Effector memory CD4-positive, alpha-beta T cell (primary cell): ENCODE measurements at places on chromosomes 3 and 15.

GRCh38 chr3:106030627-106030963 lies 161.8 kb upstream of the CBLB start:
- DNase-seq = no peak

DNA sequence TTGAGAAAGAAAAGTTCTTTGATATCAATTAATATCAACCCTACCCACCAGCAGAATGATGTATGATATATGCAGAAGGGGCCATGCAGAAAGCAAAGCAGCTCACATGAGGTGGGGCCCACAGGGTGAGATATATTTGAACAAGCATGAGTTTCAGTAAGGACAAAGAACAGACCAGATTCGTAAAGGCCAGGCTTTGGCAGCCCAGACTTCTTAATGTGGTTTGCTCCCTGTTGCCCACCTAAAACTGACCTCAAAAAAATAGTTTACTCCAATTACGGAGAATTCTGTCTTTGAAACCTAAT lies 255.7 kb upstream of the WNT5A start:
- no peak for DNase-seq

- DNase-seq = no peak
Measured at GRCh38 chr3:21390856-21391255, 360.2 kb downstream of the ZNF385D start.

DNA sequence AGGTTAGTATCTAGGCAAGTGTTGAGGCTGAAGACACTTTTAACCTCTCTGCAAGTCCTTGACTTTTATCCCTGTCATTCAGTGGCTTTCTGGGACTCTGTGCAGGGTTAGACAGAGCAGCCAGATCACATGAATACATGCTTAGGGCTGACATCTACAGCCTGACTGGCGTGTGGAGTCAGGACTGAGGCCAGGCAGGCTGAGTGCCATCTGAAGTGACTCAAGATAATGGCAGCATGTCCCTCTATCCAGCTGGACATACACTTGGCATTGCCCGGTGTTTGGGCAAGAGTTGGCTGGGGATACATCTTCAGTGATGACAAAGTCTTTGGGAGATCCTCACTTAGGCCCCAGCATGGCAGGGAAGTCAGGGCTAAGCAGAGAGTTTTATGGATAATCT lies 22.4 kb downstream of the DUOX2 start:
- no peak for DNase-seq

DNA sequence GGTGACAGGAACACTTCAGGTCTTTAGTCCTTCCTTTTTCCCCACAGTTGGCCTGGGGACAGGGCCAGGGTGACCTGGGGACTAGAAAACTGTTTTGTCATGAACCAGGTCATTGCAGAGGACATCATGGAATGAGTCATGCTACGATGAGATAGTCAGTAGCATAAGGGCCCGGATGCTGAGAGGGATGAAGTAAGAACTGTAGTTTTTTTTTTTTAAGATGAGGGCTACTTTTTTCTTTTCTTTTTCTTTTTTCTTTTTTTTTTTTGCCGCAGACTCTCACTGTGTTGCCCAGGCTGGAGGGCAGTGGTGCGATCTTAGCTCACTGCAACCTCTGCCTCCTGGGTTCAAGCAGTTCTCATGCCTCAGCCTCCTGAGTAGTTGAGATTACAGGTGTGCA lies 8.0 kb downstream of the MAP2K5 start:
- no peak for DNase-seq

DNA sequence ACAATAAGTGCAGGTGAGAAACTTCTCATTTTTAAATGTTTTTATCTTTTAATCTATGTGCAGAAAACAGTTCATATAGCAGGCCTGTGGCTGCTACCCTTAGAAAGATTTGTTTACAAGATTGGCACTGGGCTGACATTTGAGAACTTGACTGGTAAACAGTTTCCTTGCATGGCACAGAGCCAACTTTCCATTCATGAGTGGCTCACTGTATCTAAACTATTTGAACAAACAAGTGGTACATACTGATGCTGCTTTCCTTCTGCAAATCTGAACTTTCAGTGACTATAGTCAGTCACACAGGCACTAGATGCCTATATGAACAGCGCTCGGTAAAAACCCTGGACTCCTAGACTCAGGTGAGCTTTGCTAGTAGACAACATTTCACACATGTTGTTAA lies 6.3 kb upstream of the GTPBP8 start:
- peak; percentile 35 for DNase-seq

GRCh38 chr15:63708126-63708772 lies 111.1 kb downstream of the FBXL22 start:
- DNase-seq = no peak

DNA sequence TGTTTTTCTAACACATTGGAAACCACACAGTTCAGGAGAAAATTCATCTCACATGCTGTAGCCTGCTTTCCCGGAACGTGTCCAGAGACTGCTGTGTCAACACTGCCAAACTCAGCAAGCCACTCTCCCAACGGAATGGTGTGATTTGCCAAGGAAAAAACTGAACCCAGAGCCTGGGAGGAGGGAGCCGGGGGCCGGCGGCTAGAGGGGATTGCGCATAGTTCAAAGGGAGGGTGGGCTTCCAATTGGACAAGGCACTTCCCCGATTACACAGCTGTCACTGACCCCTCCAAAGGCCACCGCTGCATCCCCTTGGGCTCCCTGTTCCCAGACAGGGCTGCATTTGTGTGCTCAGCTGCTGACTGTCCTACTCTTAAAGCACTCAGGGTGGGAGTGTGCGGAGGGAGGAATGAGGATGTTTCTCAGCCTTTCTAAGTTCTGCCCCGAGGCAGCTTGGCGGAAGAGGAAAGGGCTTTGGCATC lies 256.2 kb downstream of the ZNF621 start:
- no peak for DNase-seq

DNA sequence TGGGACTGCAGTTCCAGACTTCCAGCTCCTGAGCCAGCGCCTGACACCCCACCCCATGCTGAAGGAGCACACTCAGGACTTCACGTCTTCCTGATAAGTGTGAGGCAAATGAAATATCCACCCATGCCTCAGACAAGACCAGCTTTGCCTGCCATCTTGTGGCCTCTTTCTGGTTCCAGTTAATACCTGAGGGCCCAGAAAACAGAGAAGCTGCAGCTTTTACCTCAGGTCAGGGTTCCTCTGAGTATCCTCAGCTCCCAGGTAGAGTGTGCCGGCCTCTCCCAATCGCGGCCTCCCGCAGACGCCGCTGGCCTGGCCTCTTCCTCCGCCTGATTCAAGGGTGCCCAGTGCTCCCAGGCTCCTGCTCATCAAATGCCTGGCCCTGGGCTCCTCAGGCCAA lies 5.1 kb upstream of the KLHL6 start:
- DNase-seq = no peak

DNA sequence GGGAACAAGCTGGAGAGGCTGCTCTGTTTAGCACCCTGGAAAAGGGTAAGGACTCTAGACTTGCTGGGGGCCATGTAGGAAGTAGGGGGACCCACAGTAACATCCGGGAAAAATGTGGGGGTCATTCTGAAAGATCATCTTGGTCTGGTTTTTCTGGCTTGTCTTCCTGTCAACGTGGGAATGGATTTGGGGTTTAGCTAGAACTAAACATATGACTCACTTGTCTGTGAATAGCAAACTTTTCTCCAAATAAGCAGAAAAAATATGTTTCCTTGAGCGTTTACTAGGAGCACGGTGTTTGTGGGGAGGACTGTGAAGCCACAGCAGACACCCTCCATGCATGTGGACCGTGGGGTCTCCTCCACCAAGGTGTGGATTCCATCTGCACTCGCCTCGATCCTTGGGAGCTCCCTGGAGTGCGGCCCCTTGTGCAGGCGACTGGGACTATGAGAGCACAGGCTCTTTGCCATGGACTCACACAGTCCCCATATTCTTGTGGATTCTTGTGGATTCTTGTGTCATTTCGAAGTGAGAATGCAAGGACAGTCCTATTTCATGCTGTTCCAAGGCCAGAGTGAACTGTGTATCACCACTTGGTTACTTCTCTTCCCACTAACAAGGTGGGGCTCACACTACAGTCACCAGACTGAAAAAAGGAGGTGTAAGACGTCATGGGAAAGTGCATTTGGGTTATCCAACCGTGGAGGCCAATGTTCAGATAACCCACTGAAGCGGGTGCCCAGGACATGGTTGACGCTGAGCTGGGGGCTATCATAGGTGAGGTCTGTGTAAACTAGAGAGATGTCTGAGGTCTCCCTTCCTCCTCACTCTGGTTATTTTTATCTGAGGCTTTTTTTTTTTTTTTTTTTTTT lies 25.5 kb downstream of the PGPEP1L start:
- DNase-seq = no peak

GRCh38 chr15:57671636-57672035 lies 34.9 kb upstream of the POLR2M start:
- no peak for DNase-seq

GRCh38 chr15:59825901-59826300 lies 136.8 kb upstream of the BNIP2 start:
- no peak for DNase-seq

- DNase-seq = no peak
Measured at GRCh38 chr3:124730941-124731297, 667 bp downstream of the UMPS start.

DNA sequence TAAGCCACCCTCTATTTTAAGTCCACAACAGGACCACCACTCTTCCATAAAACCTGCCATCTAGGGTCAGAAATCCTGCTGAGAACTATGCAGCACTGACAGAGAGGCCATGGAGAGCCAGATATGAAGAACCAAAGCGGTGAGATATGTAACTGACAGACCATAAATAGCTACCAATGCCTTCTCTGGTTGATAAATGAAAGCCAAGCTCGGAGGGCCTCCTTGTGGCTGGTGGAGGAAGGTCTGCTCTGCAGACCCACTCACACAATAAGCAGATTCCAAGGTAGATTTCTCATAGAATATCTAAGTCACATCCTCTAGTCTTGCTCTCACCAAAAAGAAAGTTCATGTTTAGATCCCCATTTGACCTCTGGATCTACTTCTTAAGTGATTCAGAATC lies 38.9 kb downstream of the RYK start:
- no peak for DNase-seq

- DNase-seq = no peak
Measured at GRCh38 chr15:70917955-70918354, 25.3 kb downstream of the LRRC49 start.

DNA sequence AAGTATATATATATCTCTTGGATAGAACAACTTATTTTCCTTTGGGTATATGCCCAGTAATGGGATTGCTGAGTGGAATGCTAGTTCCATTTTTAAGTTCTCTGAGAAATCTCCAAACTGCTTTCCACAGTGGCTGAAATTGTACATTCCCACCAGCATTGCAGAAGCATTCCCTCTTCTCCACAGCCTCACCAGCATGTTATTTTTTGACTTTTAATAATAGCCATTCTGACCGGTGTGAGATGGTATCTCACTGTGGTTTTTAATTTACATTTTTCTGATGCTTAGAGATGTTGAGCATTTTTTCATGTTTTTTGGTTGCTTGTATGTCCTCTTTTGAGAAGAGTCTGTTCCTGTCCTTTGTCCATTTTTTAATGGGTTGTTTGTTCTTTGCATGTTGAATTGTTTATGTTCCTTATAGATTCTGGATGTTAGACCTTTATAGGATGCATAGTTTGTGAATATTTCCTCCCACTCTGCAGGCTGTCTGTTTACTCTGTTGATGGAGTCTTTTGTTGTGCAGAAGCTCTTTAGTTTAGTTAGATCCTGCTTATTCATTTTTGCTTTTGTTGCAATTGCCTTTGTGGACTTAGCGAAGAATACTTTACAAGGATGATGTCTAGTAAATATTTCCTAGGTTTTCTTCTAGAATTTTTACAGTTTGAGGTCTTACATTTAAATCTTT lies 82.7 kb upstream of the NR2F2 start:
- DNase-seq = no peak

- no peak for DNase-seq
Measured at GRCh38 chr15:90814191-90814821, 54.1 kb upstream of the FURIN start.

DNA sequence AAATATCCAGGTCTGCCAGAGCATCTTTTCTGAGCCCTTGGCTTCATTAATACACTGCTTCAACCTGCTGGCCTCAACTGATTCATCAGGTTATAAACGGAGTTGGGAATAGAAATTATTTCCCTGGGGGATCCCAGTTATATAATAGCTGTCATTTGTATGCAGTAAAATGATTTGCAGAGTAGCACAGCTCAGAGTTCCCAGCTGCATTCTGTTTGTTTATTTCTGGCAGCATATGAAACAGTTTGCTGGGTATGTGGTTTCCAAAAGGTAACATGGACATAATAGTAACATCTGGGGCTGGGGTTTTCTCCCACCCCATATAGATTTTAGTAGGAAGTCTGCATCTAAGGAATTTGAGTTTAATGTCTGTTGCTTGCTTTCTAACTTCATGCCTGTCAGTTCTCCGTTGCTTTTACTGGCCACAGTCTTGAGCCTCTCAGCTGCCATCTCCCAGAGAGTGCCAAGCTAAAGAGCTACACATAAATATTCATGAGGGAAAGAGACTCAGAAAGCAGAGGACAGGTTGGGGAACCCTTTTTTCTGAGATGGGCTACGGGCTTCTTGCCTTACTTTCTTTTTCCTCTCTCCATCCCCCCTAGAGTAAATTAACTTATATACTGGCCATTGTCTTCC lies 124.6 kb downstream of the TMEM108 start:
- DNase-seq = no peak

DNA sequence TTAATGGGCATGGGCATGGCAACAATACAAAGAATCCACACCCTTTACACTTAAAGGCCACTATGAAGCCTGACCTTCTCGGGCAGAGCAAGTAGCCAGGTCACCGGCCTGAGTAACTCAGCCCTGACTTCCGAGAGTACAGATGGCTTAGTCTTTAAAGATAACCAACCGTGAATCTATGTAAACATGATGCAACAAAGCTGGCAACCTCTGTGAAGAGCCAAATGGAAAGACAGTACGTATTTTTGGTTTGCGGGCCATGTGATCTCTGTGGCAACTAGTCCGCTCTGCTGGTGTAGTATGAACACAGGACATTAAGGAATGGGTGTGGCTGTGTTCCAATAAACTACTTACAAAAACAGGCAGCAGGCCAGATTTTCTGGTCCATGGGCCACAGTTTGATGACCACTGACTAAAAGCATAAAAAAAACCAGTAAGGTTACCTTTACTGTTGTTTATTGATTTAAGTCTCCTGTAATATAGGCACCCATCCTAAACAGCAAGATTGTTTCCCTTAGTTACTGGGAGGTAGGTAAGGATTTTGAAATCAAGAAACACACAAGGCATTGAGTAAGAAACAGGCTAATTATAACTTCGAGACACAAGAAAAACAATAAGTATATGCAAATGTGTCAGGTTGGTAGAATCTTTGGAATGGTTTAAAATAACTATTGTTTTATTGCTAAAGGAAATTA lies 14.5 kb downstream of the RIOX2 start:
- DNase-seq = no peak

- no peak for DNase-seq
Measured at GRCh38 chr3:10317311-10317960, 3.5 kb downstream of the SEC13 start.

DNA sequence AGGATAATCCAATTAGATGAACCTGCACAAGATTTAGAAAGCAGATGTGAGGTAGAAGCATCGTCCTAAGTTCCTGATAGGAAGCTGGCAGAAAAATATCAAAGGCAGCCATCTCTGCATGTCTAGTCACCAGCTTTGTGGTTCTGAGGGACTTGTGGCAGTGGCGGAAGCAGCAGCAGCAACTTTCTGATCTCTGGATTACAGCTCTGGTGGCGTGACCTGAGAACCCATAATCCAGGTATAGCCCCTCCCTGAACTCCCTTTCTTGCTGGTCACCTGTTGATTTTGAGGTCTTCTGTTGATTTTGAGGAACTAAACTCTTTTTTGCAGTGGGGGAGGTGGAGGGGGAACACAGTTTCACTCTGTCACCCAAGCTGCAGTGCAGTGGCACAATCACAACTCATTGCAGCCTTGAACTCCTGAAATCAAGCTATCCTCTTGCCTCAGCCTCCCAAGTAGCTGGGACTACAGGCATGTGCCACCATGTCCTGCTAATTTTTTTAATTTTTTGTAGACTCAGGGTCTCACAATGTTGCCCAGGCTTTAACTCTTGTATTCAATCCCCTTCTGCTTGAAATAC lies 7.9 kb downstream of the FSIP1 start:
- peak; percentile 29 for DNase-seq
